Right renal cortex interstitium (tissue), 3 donors: ENCODE measurements at places on chromosomes 12 and 14. TPM values are rescaled to one million over a fixed set of nuclear protein-coding genes. Genes with fewer than 3 reads are reported as not detected.

DNA sequence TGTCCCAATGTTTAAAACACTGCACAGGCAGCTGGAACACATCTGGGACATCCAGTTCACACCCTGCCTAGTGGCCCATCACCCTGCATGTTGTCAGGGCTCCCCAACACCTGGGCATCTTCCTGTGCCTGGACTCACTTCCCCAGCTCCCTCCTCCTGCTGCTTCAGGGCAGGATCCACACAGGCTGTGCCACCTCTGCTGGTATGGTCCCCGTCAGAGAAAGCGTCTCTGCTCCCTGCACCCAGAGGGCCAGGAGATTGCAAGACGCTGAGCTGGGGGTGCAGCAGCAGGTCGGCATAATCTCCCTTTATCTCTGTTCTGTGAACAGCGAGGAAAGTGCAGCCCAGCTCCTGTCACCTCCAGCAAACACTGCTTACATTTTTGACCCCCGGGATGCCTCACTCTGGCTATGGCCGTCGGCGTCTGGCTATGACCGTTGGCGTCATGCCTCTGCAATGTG is 124.3 kb downstream of the ADGRD1 start:
- no peak for DNase-seq

DNA sequence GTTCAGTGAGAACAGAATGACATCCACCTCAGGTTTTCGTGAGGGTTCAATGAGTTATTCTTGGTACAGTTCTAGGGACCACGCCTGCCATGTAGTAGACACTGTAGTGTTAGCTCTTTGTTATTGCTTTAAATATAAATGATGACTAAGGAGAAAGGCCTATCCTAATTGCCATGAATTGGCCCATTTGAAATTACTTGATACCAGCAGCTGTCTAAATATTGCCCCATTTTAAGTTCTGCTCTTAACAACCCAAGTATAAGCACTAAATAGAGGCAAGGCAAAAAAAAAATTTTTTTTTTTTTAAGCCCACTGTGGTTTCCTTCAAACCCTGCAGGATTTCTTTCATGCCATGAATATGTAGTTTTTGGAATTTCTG is 84.5 kb downstream of the BORCS5 start:
- no peak for DNase-seq

DNA sequence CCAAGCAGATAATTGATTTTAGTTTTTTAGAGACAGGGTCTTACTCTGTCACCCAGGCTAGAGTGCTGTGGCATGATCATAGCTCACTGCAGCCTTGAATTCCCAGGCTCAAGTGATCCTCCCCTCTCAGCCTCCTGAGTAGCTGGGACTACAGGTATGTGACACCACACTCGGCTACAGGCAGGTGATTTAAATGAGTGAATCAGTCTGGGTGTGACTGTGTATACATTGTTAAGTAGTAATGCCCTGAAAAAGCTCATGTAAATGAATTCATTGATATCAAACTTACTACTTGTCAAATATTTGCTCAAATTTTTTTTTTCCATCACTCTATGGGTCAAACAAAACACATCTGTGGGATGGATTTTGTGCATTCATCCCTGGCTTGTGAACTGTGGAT is 6.3 kb upstream of the USP44 start:
- DNase-seq = no peak

DNA sequence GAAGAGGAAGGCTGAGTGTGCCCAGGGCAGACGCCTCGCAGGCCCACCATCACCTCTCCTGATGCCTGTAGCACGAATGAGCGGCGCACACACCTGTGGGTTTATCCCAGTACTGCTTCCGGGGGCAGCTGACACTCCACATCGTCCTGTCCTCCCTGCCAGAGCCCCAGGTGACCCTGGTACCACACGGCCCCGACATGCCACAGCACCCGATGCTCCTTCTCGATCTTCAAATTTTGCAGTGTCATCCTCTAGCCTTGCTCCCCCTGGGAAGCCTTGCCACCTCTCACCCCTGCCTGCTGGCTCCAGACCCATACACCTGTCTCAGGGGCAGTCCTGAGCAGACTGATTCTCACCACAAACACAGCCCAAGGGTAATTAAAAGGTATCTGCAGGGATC is 40.6 kb downstream of the ANO2 start:
- DNase-seq = no peak

- no peak for DNase-seq
Observed at GRCh38 chr12:122147514-122148290, 26.3 kb downstream of the IL31 start.

- peak; percentile 93 for DNase-seq
Observed at GRCh38 chr12:114684098-114684869, at the start of gene TBX3. Gene TBX3, minus strand, starts transcription at chr12:114684175. Its CDS starts 975 bp downstream, at chr12:114683200.

DNA sequence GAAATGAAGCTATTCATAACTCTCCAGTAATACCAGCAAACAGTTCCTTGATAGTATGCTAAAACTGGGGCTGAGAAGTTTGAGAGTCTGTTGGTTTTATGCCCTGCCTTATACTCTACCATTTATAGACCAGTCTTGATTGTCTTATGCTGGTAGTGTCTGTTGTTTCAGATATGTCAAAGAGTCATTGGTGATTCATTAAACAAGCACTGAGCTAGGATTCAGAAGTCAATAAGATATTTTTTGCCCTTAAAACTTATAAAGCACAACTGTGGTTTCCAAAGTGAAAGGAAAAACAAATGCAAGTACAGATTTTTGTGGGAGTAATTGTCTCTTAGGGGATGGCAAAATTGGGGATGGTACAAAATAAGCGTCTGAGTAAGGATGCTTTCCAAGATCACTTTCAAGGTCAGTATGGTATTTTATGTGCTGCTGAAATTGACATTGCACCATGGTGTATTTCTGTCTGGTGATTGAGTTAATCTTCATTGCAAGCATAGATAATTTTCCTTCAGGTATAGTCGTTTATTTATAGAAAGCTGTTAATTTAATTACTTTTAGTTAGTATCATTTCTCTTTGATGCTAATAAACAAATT is 289.5 kb upstream of the E2F7 start:
- DNase-seq = no peak

DNA sequence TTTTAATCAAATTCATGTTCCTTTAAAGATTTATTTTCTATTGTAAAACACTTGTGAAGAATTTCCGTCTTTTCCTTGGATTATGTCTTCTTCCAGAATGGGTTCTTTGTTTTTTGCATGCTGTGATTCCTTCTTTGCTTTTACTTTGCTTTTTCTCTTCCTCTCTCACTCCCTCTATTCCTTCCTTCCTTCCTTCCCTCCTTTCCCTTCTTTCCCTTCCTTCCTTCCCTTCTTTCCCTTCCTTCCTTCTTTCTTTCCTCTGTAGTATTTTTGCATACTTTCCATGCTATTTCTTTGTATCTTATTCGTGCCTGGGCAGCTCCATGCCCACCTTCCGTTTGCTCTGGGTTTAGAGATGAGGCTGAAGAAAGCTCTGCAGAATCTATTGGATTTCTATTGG is 21.6 kb upstream of the FGF23 start:
- DNase-seq = no peak

- DNase-seq = no peak
Observed at GRCh38 chr14:93732524-93732923, 55.8 kb downstream of the PRIMA1 start.

DNA sequence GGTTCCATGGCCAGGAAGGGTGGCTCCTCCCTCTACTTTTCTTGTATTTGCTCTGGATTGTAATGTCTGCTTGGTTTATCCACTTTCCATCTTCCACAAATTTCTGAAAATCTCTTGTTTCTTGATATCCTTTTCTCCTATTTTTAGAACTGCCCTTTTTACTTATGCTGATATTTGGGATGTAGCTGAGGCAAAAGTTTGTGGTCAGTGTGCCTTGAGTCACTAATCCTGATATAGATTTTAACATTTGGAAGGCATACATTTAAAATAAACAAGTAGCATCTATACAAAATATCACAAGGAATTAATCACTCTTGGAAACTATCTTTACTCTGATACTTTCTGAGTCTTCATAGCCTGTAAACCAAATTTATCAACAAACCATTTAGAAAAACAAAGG is 11.0 kb downstream of the GRIP1 start:
- DNase-seq = no peak

- DNase-seq = no peak
Observed at GRCh38 chr12:24719293-24719721, 229.6 kb downstream of the BCAT1 start.

DNA sequence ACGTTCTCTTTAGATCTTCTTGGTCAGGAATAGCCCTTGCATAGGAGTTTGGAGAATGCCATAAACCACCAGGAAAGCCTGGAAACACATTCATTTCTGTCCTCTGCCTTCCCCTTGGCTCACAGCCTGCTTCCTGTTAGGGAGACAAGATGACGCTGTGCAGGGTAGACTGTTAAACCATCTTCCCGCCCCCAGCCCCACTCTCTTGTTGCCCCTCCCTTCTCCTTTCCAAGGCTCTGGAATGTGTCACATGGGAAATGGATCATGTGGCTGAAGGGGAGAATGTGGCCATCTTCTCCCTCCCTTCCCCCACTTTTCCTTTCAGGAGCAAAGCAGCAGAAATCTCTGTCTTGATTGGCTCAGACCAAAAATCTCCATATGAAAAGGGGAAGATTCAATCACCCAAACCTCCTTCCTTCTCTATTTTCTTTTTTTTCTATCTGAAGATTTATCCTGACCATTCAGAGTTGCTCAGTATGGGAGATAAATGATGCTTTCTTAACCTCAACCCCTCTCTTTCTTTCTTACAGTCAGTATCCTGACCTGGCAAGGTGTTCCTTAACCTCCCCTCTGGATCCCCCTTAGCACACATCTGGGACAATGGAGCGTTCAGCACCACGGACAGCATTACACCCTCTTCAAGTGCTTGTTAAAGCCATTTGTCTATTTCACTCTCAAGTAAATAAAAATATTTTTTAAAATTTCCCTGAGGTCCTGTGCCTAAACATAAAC is 11.4 kb downstream of the GPR19 start:
- DNase-seq = peak; percentile 51

GRCh38 chr14:100165831-100166440 is 6.5 kb upstream of the DEGS2 start:
- DNase-seq = no peak

SERPINA3 gene
- polyA plus RNA-seq = 0.19 TPM

RTN1 gene
- 3.0 TPM for polyA plus RNA-seq

CFAP54 gene
- 2.2 TPM for polyA plus RNA-seq

KLHL33 gene
- 0.45 TPM for polyA plus RNA-seq

CLEC1B gene
- polyA plus RNA-seq = 1.3 TPM
